ENCODE measurements at places on chromosomes 16 and 17.

- no peak for DNase-seq
Measured at GRCh38 chr17:49631496-49631895, 46.4 kb downstream of the SPOP start.

DNA sequence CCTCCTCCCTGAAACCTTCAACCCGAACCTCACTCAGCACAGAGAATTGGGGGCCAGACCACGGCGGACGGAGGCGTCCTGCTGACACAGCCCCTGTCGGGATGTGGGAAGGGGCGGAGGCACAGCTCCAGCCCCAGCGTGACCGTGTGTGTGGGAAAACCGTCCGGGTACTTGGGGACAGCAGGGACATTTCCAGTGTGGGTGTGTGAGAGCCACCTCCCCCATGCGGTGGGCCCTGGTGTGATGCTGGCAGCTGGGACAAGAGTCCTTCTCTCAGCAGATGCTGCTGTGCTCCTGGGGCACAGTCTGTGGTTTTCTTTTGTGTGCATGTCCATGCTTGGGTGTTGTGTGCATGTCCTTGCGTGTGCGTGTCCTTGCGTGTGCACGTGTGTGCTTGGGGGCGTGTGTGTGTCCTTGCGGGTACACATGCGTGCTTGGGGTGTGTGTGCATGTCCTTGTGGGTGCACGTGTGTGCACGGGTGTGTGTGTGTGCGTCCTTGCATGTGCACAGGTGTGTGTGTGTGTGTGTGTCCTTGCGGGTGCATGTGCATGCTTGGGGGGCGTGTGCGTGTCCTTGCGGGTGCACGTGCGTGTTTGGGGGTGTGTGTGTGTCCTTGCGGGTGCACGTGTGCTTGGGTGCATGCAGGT, 16.9 kb downstream of the CENPX start:
- DNase-seq: no peak

- DNase-seq: no peak
Measured at GRCh38 chr17:17767887-17768418, 68.8 kb downstream of the SREBF1 start.

DNA sequence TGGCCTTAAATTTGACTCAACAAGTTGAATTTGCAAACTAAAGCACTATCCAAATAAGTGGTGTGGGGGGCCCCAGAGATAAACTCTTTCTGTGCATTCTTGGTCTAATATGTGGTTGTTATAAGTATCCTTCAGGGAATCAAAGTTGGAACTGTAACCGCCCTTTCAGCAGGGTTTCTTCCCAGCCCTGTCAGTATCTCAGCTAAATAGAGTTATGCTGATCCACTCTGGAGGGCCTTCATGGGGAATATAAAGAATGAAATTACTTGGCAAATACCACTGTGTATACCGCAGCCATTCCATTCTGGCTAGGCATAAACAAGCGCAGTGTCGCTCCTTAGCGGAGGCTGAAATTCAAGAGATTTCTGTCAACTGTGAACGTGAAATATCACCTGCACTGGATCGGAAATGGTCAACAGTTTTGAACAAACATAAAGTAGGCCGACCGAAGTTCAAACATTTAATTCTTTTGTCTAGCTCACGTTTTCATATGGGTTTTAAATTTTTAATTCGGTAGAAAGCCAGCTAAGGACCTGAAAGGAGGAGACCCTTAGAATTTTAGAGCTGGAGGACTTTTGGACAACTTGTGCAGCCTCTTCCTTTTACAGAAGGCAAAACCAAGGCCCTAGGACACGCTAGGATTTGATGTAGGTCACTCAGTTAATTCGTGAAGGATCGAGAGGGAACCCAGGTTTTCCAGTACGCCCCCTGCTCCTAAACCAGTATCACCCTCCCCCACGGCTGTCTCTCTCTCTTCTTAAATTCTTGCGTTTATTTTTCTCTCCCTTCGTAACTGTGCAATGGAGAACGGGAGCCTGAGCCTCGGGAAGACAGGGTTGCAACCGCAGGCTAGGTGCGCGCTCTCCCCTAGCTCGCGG, 74.7 kb downstream of the CHD9 start:
- DNase-seq: peak; percentile 22

Measured in NCI-H774 (cell line).